ENCODE measurements at places on chromosomes 4 and X.

DNA sequence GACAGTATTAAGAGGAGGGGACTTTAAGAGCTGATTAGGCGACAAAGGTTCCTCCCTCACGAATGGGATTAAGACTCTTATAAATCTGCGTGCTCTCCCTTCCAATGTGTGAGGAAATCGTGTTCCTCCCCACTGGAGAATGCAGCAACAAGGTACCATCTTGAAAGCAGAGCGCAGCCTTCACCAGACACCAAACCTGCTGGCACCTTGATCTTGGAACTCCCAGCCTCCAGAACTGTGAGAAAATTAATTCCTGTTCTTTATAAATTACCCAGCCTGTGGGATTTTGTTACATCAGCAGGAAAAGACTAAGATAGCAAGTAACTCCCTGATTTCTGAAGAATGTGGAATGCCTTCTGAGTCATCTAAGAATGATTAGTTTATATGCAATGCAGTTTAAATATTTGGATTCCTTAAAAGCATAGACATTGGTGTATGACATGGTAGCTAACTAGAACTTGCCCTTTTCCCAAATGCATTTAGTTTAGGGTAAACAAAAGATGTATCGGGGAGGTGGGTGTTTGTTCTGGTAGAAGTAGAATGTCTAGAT is 86.1 kb downstream of the USP46 start:
- DNase-seq: no peak

DNA sequence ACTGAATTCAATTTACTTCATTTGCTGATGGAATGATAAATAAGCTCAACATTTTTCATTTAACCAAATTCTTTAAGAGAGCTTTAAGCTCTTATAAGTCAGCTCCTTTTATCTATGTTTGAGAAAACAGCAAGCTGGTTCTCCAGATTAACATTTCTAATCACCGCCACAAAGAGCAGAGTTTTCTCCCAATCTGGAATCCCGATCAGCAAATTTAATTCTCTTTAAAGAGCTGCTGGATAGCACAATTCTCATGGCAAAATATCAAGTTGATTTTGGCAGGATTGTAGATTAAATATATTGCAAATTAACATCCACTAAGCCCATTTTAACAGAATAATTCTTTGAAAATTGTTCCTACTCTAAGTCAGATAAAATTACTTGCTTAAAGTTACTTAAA is 48.8 kb downstream of the RPS6KA3 start:
- DNase-seq: no peak

GRCh38 chrX:153984351-153985178 is 12.0 kb downstream of the TMEM187 start:
- no peak for DNase-seq

DNA sequence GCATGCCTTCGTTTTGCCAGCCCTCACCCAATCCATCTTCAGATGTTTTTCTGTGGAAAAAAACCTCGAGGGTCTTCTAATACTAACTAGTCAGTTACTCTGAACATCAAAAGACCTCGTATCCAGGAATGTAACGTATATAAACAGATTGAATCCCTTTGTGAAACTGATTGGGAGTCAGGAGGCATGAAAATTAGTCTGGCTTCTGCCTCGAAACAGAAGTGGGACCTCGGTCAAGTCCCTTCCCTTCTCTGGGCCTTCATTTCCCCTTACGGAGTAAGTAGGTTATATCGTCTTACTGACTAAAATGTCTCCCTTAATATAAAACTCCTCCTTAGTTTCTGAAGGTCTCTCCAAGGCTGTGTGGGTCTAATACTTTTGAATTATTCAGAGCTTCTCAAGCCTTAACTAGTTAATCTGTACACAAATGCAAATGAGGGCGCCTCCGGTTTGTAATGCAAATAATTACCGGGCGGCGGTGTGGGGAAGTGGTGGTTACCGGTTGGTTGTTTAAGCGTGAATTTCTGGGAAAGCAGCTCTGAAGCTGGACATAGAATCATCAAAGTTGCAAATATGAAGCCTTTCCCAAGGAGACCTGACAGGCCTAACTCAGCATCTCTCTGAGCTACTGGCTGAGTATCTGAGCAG is 11.4 kb upstream of the NKRF start:
- no peak for DNase-seq

GRCh38 chr4:14675279-14675985 is 326.8 kb upstream of the CPEB2 start:
- no peak for DNase-seq

DNA sequence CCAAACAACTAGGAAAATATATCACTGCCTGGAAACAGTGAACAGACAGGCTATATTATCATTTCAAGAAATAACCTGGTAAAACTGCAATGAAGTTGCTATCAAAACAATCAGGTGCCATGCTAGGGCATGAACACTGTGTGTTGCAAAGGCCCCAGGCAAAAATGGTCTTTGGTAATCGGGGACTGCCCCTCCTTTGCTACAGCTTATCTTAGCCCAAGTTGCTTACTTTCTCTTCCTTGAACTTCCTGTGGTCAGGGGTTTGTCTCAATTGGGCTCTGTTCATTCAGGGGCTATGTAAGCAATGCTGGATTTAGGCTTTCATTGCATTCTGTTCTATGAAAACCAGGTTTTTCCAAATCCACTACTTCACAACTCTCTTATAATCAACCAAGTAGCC is 30.4 kb downstream of the SCML1 start:
- DNase-seq: no peak

DNA sequence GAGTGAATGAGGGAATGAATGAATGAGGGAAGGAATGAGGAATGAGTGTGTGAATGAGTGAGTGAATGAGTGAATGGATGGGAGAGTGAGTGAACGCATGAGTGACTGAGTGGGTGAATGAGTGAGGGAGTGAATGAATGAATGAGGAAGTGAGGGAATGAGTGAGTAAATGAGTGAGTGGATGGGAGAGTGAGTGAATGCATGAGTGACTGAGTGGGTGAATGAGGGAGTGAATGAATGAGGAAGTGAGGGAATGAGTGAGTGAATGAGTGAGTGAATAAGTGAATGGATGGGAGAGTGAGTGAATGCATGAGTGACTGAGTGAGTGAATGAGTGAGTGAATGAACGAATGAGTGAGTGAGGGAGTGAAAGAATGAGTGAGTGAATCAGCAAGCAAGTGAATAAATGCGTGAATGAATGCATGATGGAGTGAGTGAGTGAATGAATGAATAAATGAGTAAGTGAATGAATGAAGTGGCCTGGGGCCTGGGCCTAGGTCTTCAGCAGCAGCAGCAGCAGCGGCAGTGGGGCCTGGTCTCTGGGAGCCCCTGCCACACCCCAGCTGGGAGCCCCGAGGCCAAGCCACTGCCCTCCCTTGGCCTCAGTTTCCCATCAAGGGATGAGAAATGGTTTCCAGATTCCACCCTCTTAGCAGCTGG is 16.2 kb upstream of the PSAPL1 start:
- no peak for DNase-seq

DNA sequence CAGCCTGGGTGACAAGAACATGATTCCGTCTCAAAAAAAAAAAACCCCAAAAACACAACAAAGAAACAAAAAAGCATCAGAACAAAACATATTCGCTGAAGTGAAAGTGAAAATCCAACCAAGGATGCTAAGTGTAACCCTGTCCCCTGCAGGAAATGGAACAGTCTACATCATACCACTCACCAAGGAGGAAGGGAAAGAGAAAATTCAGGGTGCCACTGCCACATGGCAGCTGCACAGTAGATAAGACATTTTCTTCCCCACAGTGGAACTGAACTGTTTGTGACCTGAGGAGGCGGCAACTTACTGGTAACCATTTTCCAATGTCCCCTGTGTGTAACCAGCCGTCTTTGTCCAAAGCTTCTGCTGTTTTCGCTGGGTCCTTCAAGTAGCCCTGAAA is 28.2 kb upstream of the CENPU start:
- DNase-seq: peak; percentile 7

GRCh38 chr4:107721436-107722100 is 1.5 kb upstream of the PAPSS1 start:
- DNase-seq: peak; percentile 47

GRCh38 chr4:41360921-41361793 is 104.4 kb downstream of the UCHL1 start:
- no peak for DNase-seq

DNA sequence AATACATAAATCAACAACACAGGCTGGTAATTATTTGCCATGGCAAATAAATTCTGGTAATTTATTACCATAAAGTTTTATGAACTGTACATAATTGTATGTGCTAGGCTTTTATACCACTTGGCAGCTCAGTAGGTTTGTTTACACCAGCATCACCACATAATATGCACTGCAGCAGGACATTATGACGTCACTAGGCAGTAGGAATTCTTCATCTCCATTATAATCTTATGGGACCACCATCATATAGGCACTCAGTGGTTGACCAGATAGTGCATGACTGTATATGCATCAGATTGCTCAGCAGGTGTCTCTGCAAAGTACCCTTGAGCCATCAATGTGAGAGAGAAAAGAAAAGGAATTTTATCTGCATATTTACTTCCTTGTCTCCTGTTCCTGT is 295.4 kb downstream of the CFAP47 start:
- no peak for DNase-seq

DNA sequence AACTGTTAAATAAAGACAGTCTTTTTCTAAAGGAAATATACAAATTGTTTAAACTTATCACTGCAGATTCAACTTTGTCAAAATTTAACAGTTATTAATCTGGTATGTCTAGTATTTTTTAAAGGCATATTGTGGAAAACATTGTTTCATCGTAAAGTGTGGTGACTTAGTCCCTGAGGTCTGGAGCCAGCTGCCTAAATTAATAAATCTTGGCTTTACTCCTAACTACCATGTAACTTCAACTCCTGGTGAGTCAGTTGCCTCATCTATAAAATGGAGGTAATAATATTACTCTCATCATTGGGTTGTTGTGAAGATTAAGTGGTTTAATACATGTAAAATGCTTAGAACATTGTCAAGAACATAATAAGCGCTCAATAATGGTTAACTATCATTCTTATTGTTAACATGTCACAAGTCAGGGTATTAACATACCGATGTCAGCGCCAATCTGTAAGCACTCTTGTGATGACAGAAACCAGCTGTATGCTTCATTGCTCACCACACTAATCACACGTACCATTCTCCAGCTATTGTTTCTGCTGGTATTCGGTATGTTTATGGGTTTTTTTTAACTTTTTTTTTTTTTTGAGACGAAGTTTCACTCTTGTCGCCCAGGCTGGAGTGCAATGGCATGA is 14.1 kb upstream of the SMIM43 start:
- DNase-seq: no peak

- no peak for DNase-seq
Observed at GRCh38 chr4:33134366-33134765, 2414.2 kb downstream of the PCDH7 start.

DNA sequence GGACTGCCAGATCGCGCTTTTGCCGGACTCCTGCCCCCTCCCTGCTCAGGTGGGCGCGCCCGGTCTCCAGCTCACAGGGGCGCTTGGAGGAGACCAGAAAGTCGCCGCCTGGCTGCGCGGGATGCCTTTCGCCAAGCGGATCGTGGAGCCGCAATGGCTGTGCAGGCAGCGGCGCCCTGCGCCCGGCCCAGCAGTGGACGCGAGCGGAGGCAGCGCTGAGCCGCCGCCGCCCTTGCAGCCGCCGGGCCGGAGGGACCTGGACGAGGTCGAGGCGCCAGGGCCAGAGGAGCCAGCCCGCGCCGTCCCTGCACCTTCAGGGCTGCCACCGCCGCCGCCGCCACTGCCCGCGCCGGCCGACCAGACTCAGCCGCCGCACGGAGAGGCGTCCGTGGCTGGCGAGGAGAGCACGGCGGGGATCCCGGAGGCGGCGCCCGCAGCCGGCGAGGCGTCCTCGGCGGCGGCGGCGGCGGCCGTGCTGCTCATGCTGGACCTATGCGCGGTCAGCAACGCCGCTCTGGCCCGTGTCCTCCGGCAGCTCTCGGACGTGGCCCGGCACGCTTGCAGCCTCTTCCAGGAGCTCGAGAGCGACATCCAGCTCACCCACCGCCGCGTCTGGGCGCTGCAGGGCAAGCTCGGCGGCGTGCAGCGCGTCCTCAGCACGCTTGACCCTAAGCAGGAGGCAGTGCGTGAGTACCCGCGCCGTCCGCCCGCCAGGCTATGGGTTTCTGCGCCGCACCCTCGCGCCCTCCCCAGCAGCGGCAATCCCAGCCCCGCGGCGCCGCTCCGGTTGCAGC is 834 bp downstream of the NHS start:
- no peak for DNase-seq

- DNase-seq: no peak
Observed at GRCh38 chr4:924107-925096, 7.7 kb downstream of the GAK start.

DNA sequence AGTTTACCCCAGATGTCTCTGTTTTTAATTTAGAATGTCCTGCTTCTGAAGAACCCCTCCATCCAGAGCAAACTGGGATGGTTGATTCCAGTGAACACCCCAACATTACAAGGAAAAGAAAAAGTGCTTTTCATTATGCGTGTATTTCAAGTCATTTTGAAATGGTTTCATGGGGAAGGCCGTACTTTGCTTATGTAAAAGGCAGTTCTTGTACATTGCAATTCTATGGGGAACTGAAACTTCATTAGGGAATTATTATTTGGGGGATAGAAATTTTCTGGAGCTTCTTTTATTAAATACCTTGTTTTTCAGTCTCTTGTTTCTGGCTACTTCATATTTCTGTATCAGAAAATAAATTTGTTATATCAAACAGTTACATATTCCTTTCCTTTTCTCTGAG is 96.9 kb upstream of the ZNF518B start:
- DNase-seq: no peak

GRCh38 chrX:63661676-63662075 is 123.3 kb downstream of the ARHGEF9 start:
- no peak for DNase-seq

DNA sequence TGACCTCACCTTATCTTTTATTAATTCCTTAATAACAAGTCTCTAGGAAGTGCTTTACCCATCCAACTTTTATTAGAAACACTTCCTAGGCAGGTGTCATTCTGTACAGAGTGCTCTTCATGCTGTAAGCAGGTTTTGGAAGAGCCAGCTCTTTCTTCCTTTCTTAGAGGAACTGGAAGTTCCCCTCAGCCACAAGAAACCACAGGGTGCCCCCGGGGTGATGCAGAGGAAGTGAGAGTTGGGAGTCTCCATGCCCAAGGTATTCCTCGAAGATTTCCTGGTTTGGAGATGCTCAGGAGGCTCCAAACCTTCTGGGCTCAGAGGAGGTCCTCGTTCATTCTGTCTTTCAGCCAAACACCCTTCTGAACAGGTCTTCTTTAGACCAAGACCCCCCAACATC is 83.8 kb downstream of the EGF start:
- DNase-seq: no peak

DNA sequence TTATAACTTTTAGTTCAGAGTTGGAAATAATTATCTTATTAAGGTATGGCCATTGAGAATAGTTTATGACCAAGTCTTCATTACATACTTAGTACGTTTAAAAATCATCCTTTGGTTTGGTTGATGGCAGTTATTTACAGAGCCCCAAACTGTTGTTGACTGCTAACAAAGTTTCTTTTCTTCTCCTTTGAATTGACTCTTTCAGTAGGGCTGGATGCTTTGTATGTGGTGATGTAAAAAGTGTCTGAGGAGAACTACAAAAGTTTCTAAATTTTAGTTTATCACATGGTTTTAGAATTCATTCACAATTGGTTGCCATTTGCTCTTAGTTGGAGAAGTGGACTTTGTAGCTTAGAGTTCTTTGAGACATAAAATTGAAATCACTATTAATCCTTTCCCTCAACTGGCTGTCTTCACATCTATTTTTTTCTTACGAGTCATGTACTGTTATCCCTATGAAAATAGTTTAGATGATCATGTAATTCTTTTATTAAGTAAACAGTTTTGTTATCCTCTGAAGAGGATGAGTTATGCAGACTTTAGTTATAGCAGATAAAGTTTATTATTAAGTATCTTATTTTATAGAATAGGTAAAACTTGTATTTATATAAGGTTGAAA is 14.8 kb downstream of the PTPN13 start:
- no peak for DNase-seq

GRCh38 chr4:128782875-128783614 is 26.5 kb upstream of the JADE1 start:
- DNase-seq: no peak

- no peak for DNase-seq
Observed at GRCh38 chrX:112056476-112056875, 26.1 kb downstream of the TRPC5 start.
